ENCODE measurements at places on chromosomes 4 and X. TPM values are rescaled to one million over a fixed set of nuclear protein-coding genes. Genes with fewer than 3 reads are reported as not detected.

SORCS2 gene
- total RNA-seq: under 0.01 TPM

RNF150 gene
- 0.25 TPM for total RNA-seq

XK gene
- under 0.01 TPM for total RNA-seq

PCDH18 gene
- total RNA-seq: 0.38 TPM

NLGN4X gene
- 0.26 TPM for total RNA-seq

CSAG3 gene
- not detected for total RNA-seq

CHRDL1 gene
- total RNA-seq: under 0.01 TPM

TCEAL9 gene
- 44.4 TPM for total RNA-seq

NDNF gene
- total RNA-seq: 1.8 TPM

CLCN5 gene
- 6.2 TPM for total RNA-seq

FGF13 gene
- 25.7 TPM for total RNA-seq

MAPK10 gene
- total RNA-seq: 0.13 TPM

GAGE12E gene
- not detected for total RNA-seq

OTUD6A gene
- total RNA-seq: not detected

EDA2R gene
- total RNA-seq: 1.2 TPM

SPACA5 gene
- total RNA-seq: not detected

NOX1 gene
- not detected for total RNA-seq

SLC2A9 gene
- total RNA-seq: 1.1 TPM

DCAF12L2 gene
- total RNA-seq: not detected

FGF2 gene
- 7.0 TPM for total RNA-seq

SEL1L3 gene
- 62.3 TPM for total RNA-seq

MAN2B2 gene
- total RNA-seq: 13.8 TPM

LANCL3 gene
- total RNA-seq: 0.25 TPM

NUDT6 gene
- total RNA-seq: 4.6 TPM

SUPT20HL2 gene
- not detected for total RNA-seq

KLF8 gene
- 0.13 TPM for total RNA-seq

UGT8 gene
- total RNA-seq: not detected

GC gene
- total RNA-seq: not detected

AREG gene
- under 0.01 TPM for total RNA-seq

NCBP2L gene
- not detected for total RNA-seq

CEP44 gene
- total RNA-seq: 7.7 TPM

PLP1 gene
- total RNA-seq: 1.0 TPM

FAT1 gene
- 2.3 TPM for total RNA-seq

PAGE1 gene
- not detected for total RNA-seq

USP27X gene
- total RNA-seq: 3.0 TPM

RAB41 gene
- not detected for total RNA-seq

XAGE2 gene
- not detected for total RNA-seq

NR3C2 gene
- 8.5 TPM for total RNA-seq

TMSB15A gene
- total RNA-seq: 1.4 TPM

CNGA2 gene
- total RNA-seq: not detected

TCEANC gene
- total RNA-seq: 1.2 TPM

STK26 gene
- 0.38 TPM for total RNA-seq

PPP2R2C gene
- 0.39 TPM for total RNA-seq

PHEX gene
- total RNA-seq: 0.63 TPM

SATL1 gene
- total RNA-seq: not detected

ANKRD17 gene
- 43.0 TPM for total RNA-seq
